Caco-2 (cell line): ENCODE measurements at places on chromosomes 16 and 17. TPM values are rescaled to one million over a fixed set of nuclear protein-coding genes. Genes with fewer than 3 reads are reported as not detected.

The RASL10B gene
- total RNA-seq, result 11.4 and 13.3 TPM in 2 replicates

The RNU2-1 gene
- total RNA-seq, result 4,208 and 4,542 TPM in 2 replicates

The MPDU1 gene
- total RNA-seq, result 44.2 and 49.7 TPM in 2 replicates

The SKA2 gene
- 119 TPM in 2 replicates for total RNA-seq

The SEZ6L2 gene
- total RNA-seq, result 24.1 and 26.3 TPM in 2 replicates

The ST6GALNAC1 gene
- total RNA-seq, result 1.6 and 1.7 TPM in 2 replicates

The WNT9B gene
- not detected in 2 replicates for total RNA-seq

The SETD1A gene
- 21.5 and 26.3 TPM in 2 replicates for total RNA-seq

The LIMD2 gene
- 4.1 and 5.1 TPM in 2 replicates for total RNA-seq

The TAC4 gene
- total RNA-seq, result 10.8 and 17.1 TPM in 2 replicates

The KCNH6 gene
- not detected in 2 replicates for total RNA-seq

GRCh38 chr17:19464031-19465026 lies 53.3 kb downstream of the RNF112 start:
- no peak for DNase-seq

GRCh38 chr17:35559495-35560210 lies 966 bp downstream of the SLFN14 start:
- no peak for DNase-seq

- no peak for DNase-seq
Measured at GRCh38 chr16:17374668-17375255, 96.0 kb downstream of the XYLT1 start.

GRCh38 chr17:60269417-60269816 lies 119.6 kb downstream of the CA4 start:
- DNase-seq, result no peak

DNA sequence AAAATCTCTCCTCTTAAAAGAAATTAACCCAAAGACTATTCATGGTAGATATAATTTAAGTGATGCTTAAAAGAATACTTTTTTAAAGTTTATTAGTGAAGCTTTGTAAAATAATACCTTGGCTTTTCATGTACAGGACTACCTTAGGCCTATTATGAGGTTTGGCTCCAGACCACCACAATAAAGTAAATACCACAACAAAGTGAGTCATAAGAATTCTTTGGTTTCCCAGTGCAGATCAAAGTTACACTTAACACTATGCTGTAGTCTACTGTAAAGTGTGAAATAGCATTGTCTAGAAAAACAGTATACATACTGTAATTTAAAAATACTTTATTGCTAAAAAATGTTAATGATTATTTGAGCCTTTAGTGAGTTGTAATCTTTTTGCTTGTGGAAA lies 31.7 kb downstream of the CLTC start:
- DNase-seq, result no peak

- no peak for DNase-seq
Measured at GRCh38 chr16:30481381-30481780, 8.8 kb downstream of the ITGAL start.

DNA sequence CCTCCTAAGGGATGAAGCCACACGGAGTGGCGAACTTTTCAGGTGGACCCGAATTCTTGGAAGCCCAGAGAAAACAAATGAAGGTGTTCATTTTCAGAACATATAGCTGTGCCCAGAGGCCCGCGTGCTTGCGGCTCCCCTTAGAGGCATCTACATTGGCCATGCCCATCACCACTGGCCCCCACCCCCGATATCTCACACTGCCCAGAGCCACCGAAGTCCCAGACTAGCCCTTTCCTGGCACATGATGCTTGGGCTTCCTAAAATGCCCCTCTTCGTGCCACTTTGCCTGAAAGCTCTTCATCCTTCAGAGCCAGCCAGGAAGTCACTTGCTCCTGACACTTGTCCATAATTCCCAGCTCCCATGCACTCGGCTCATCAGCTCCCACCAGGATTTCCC lies 2.1 kb upstream of the HEXIM1 start:
- no peak for DNase-seq

DNA sequence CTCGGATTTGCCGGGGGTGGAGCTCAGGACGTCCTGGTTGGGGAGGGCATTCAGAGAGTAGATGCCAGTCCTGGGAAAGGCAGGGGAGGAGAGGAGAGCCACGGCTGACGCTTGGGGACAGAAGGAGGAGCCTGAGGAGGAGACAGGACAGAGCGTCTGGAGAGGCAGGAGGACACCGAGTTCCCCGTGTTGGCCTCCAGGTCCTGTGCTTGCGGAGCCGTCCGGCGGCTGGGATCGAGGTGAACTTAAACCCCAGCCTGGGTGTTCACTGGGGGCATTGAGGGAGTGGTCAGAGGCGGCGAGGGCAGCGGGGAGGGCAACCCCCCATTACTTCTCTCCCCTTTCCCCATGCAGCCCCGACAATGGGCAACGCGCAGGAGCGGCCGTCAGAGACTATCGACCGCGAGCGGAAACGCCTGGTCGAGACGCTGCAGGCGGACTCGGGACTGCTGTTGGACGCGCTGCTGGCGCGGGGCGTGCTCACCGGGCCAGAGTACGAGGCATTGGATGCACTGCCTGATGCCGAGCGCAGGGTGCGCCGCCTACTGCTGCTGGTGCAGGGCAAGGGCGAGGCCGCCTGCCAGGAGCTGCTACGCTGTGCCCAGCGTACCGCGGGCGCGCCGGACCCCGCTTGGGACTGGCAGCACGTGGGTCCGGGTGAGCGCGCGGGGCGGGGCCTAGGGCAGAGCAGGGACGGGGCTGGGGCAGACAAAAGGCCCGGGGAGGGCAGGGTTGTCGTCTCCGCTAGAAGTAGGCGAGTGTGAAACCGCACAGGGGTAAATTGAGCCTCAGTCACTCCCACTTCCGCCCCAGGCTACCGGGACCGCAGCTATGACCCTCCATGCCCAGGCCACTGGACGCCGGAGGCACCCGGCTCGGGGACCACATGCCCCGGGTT lies 3.7 kb downstream of the NOL3 start:
- DNase-seq, result peak; percentile 82

DNA sequence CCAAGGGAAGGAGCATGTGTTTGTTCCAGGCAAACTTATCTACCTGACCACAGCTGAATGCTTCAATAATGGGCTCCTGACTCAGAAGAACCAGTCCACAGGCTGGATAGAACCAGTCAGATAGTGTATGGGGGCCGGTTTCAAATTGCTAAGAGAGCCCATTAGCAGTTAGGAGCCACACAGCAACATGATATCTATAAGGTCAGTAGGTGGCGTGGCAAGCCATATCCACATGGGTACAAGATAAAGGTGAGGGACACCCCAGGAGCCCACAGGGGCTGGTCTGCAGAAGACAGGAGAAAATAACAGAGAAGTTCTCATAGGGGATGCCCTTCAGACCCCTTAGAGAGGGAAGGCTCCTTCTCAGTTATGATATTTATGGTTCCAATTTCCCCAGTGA lies 31.6 kb upstream of the CDRT15 start:
- no peak for DNase-seq

- DNase-seq, result no peak
Measured at GRCh38 chr17:49817993-49818392, 29.5 kb downstream of the KAT7 start.

DNA sequence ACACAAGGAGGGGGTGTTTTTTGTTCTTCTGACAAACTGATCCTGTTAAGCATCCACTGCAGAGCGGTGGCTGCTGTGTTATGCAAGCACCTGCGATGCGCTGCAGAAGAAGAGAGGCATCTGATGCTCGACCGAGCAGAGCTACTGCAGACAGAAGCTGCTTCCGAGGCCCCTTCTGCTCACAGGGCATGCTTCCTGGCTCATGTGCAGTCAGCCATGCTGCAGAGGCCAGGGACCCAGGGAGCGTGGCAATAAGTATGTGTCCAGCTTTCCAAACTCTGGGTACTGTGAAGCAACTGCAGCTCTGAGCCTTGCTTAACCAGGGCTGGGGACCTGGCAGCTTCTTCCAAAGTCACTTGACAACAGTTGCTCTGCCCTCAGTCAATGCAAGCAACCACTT lies 448.6 kb upstream of the RBFOX1 start:
- DNase-seq, result no peak

DNA sequence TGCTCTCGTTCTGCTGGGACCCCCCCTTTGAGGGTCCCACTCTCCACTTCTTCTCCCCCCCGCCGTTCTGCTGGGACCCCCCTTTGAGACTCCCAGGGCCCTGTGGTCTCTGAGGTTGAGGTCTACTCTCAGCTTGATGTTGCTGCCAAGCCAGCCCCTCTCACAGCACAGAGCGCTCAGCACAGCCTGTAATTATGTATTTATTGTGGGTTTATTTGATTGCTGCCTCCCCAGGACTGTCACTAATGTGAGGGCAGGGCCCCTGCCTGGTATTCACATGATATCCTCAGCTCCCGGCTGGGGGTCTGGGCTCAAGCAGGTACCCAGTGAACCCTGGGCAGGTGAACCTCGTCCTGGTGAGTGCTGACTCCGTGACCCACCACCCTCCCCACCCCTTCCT lies 35.4 kb downstream of the ACTG1 start:
- DNase-seq, result no peak

DNA sequence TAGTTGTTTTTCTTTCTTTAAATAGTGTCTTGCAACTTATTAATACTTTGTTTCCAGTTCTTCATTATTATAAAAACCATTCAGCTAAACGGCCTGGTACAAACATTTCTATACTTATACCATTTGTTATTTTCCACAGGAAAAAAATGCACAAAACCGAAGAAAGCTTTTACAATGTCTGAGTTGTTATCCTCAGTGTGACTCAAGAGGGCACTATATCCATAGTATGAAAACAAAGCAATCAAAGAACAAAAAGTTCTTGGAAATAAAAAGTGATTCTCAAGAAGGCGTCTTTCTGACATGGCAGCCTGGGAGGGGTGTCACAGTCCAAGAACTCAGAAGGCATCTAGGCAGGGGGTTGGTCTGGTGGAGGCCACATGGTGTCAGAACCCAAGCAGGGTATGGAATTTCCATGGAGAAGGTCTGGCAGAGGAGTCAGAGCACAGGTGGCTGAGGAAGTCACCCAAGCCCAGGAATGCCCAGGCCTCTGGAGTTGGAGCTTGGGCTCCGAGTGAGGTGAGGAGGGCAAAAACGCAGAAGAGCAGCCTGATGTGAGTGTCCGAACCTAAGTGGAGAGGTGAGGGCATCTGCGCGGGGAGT lies 70.9 kb upstream of the ATP2A3 start:
- no peak for DNase-seq

- no peak for DNase-seq
Measured at GRCh38 chr16:51172368-51172767, 21.3 kb upstream of the SALL1 start.

GRCh38 chr16:63612462-63613227 lies 1509.2 kb downstream of the CDH11 start:
- no peak for DNase-seq

DNA sequence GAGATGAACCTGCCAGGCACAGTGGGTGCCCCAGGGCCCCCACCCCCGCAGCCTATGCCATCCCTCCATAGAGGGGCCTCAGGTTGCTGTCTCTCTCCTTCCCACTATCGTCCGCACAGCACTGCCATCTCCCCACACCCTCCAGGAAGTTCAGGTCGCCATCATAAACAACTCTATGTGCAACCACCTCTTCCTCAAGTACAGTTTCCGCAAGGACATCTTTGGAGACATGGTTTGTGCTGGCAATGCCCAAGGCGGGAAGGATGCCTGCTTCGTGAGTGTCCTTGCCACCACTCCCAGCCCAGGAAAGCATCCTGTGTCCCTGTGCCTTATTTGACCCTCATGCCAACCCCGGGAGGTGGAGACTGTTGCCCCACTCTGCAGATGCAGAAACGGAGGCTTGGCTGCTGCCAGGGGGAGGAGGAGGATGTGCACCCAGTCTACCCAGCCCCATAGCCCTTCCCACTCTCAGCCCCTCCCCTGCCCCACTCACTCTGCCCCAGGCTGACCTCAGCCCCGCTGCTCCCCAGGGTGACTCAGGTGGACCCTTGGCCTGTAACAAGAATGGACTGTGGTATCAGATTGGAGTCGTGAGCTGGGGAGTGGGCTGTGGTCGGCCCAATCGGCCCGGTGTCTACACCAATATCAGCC lies 3.9 kb downstream of the PRSS21 start:
- DNase-seq, result no peak

- DNase-seq, result no peak
Measured at GRCh38 chr16:4893103-4893862, 43.7 kb downstream of the PPL start.

GRCh38 chr17:32875923-32876416 lies 954 bp downstream of the MYO1D start:
- no peak for DNase-seq

GRCh38 chr17:7383742-7384488 lies 3.0 kb downstream of the TNK1 start:
- no peak for DNase-seq

GRCh38 chr17:14749269-14749668 lies 448.4 kb downstream of the HS3ST3B1 start:
- DNase-seq, result no peak
